ENCODE measurements at places on chromosomes 2 and 18. TPM values are rescaled to one million over a fixed set of nuclear protein-coding genes. Genes with fewer than 3 reads are reported as not detected.

- DNase-seq, result no peak
Observed at GRCh38 chr18:32823226-32823625, 50.4 kb upstream of the KLHL14 start.

DNA sequence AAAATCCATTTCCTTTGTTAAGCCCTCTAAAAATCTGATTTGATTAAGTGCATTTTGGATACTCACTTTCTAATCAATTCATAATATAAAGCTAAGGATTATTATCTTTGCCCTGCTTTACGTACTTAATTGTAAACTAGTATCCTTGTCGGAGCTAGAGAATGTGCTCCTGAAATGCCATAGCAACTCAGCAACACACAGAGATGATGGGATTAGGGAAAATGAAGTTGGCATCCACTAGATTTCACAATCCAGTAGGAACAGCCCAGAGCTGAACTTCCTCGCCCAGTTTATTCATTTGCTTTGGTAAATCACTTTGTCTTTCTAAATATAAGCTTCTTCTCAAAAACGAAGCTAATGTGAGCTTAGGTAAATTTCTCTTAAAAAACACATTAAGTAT is 386.3 kb downstream of the CTNNA2 start:
- DNase-seq, result no peak

DNA sequence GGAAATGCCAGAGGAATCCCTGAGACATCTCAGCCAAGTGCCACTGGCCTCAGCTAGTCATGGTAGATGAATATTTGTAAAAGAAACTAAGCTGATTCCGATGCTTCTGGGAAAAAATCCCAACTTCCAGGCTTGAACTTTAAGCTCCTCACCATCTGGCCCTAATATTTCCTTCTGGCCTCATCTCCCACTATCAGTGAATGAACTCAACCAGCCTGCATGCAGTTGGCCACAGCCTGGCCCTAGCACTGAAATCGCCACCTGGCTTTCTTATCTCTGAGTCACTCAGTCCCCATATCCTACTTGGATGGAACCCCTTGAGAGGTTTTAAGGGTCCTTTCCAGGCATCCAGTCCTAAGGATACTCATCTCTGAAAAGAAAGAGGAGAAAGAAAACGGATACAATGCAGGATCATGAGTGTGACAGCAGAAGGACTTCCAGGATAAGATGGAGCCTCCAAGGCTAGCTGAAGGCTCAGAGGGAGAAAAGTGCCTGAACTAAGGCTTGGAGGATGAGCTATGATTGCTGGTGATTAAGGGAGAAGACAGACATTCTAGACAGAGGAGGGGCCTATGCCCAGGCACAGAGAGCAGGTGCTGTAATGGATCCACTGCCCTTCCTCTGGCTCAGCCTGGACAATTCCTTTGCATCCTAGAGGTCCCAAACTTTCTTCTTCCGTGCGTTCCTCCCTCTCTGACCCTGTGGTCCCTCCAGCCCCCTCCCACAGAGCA is 141.5 kb upstream of the MYCN start:
- no peak for DNase-seq

- DNase-seq, result no peak
Observed at GRCh38 chr2:217948897-217949296, 53.9 kb downstream of the TNS1 start.

- no peak for DNase-seq
Observed at GRCh38 chr2:113014067-113014466, 8.8 kb downstream of the IL36A start.

GRCh38 chr2:189305291-189305943 is 125.9 kb upstream of the COL5A2 start:
- no peak for DNase-seq

CNDP1 gene
- 0.86 TPM for polyA plus RNA-seq

- no peak for DNase-seq
Observed at GRCh38 chr2:174012347-174013314, 47.5 kb upstream of the SP3 start.

GRCh38 chr2:191417746-191418145 is 172.5 kb downstream of the MYO1B start:
- DNase-seq, result no peak

CPS1 gene
- polyA plus RNA-seq, result 8.4 TPM

- DNase-seq, result no peak
Observed at GRCh38 chr2:101806701-101807100, 109.2 kb downstream of the MAP4K4 start.

- no peak for DNase-seq
Observed at GRCh38 chr2:98479959-98480524, 35.4 kb downstream of the INPP4A start.

DNA sequence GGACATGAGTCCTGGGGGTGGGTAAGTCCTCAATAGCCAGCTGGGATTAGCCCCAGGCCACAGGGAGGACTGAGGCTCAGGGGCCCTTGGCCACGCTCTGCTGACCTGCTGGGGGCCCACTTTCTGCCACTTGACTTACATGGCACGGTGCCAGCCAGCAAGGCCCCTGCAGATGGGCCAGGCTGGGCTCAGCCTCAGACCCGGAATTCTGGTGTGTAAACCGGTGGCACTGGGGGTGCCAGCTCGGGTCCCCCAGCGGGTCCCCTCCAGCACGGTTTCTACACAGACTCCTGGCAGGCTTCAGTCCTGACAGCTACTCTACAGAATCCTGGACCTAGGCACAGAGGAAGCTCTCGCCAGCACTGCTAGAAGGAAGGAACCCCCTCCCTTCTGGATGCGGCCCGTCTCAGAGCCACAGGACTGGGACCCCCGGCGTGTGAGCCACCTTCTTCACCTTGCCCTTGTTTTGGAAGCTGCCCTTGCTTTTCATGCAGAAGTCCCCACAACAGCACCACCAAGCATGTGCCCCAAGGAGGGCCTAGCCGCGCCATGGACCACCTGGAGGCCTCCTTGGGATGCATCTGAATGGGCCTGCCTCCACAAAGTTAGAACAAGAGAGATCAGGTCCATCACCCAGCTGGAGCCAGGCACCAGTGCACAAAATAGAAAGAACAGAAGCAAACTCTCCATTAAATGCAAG is 8.0 kb downstream of the HDAC4 start:
- no peak for DNase-seq

- DNase-seq, result no peak
Observed at GRCh38 chr2:191610756-191611155, 67.2 kb upstream of the NABP1 start.

GRCh38 chr18:62988471-62988870 is 273.1 kb downstream of the PHLPP1 start:
- no peak for DNase-seq

GPR35 gene
- polyA plus RNA-seq, result 1.5 TPM

- no peak for DNase-seq
Observed at GRCh38 chr2:62724106-62724505, 18.6 kb downstream of the EHBP1 start.

DNA sequence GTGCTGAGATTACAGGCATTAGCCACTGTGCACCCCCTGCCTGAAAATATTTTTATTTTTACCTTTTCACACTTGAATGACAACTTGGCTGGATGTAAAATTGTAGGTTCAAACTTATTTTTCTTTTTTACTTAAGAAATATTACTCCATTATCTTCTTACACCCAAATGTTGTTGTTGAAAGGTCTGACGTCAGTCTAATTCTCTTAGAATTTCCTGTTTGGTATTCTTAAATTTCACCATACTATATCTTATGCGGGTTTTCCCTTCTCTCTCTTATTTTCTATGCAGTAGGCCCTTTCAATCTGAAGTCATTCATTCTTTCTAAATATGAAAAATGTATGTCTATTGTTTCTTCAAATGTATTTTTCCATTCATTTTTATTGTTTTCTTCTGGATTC is 29.1 kb upstream of the RAB11FIP5 start:
- DNase-seq, result no peak

GRCh38 chr2:127040169-127040568 is 66.8 kb downstream of the BIN1 start:
- DNase-seq, result no peak

DNA sequence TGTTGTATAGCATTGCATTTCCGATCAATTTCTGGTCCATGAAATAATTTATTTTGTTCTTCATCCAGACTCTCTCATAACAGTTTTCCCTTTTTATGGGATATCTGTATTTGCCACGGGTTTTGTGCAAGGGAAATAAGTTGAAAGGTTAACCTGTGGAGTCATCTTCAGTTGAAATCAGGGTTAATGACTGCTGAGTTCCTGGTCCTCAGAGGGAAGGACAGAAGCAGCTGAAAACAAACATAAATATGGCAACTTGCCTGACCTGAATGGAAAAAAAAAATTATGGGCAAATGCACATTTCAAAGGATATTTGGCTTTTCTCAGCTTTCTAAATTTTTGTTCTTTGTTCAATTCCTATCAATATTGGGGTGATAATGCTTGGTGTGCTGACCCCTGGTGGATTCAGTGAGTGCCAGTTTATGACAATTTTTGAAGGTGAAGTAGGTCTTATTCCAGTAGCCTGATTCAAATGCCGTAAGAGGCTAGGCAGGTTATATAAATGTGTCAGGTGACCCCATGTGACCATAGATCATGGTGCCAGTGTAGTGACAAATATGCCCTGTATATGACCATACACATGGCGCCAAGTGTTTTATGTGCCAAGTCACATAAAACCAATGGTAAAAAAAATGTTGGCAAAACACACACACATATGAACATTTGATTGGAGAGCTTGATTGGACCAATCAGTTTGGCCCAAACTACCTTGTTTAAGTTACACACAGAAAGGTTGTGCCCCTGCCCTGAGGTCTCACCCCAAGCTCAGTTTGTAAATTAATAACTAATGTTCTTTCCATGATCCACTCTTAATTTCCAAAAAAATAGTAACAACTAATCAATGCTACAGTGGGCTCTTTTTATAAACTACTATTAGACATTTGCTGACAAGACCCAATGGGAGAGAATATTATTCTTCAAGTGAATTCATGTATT is 47.6 kb upstream of the FAM124B start:
- DNase-seq, result no peak

AFTPH gene
- polyA plus RNA-seq, result 30.5 TPM

GRCh38 chr2:224101820-224102630 is 62.9 kb upstream of the SERPINE2 start:
- no peak for DNase-seq

DNA sequence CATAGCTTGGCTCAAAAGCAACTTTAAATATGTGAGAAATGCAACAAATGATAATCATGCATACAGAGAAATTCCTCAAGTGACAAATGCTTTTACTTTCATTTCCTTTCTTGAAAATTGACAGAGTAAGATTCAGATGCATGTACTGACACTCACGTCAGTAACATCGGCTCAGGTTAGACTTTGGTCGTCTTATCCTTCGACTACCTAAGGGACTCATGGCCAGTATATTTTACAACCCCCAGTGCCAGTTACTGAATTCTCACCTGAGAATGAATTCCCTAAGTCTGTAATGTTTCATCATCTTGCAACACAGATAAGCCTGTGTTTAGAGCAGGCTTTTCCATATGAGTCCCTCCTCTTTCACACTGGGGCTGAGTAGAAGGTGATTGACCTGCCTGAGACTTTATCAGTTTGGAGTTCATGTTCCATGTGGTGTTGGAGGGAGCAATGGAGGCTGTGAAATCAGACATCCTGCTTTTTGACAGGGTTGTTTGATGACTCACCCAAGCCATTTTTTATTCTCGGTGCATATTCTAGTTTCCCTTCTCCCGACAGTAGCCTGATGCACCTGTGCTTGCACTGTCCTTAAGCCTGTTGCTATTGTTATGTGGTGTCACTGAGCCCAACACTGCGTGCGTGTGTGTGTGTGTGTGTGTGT is 30.5 kb upstream of the ATP8B1 start:
- DNase-seq, result no peak

SUPT7L gene
- 45.4 TPM for polyA plus RNA-seq

DSC3 gene
- polyA plus RNA-seq, result 3.4 TPM

DNA sequence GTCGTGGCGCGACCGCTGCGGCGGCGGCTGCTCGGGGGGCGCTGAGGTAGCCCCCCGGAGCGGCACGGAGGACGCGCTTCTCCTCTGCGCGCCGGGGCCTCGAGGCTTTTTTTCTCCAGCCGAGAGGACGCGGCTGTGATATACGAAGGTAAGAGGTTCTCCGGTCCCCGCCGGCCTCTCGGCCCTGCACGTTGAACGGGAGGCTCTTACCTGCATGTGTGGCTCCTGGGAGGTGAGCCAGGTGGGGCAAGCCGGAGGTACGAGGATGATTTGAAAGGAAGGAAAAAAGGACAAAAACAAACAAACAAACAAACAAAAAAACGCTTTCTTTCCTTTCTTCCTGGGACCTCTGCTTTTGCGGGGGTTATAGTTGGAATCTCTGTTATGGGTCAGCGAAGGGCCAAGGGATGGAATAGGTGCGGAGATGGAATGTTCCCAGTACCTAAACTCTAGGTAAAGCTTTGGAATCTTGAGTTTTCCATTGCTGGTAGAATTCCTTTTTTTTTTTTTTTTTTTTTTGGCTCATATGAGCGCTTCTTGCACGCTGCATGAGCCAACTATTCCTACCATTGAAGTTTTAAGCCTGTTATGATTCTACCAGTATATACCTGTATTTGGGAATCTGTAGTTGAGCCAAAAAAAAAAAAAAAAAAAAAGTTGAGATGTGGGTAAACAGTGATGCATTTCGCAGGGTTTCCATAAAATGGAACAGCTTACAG is 674 bp downstream of the PTPN4 start:
- DNase-seq, result no peak

KCNJ13 gene
- 2.2 TPM for polyA plus RNA-seq

GRCh38 chr2:192060161-192060560 is 134.6 kb downstream of the TMEFF2 start:
- DNase-seq, result no peak

- no peak for DNase-seq
Observed at GRCh38 chr2:134144651-134145050, 109.2 kb upstream of the MGAT5 start.

GRCh38 chr2:141311430-141311829 is 819.4 kb downstream of the LRP1B start:
- no peak for DNase-seq

Data from left renal pelvis (tissue), 4 donors.